ENCODE measurements at places on chromosomes 3 and 15. TPM values are rescaled to one million over a fixed set of nuclear protein-coding genes. Genes with fewer than 3 reads are reported as not detected.
A peak's percentile ranks its signal among the peaks of the same experiment; 100 is the strongest.

DNA sequence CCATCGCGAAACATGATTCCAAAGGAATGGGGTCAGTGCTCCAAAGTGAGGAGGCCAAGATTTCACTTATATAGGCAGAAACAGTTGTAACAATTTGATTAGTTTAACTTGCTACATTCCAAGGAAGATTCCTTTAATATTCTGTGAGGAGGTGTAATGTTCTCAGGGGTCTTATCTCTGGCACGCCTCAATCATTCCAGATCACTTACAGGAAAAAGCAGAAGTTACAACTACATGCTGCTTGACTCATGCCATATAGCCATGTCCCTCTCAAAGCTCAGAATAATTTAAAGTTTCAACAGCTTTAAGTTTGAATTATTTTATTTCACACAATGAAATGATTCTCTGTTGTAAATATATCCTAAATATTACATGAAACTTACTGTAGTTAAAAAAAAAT is 3.5 kb upstream of the FYTTD1 start:
- DNase-seq, result no peak

Gene ATP11B
- total RNA-seq, result 65.0 TPM

GRCh38 chr15:79978260-79978654 is 7.3 kb upstream of the BCL2A1 start:
- DNase-seq, result no peak

Gene NECTIN3
- total RNA-seq, result 21.2 TPM

DNA sequence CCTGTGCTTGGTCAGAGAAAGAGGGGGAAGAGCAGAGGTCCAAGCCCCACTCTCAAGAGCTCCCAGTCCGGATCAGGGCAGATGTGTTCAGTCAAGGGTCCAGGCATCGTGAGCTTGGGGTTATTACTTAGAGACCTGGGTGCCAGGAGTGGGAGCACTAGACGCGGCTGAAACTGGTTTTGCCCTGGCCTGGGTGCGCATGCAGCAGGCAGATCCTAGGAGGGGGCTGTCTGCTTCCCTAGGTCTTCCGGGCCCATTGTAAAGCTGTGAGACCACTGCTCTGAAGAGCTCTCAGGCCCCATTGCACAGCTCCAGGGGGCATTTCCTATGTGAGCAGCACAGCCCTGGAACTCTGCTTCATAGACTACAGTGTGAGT is 204.9 kb upstream of the LINGO1 start:
- peak; percentile 28 for DNase-seq

GRCh38 chr3:134017490-134017889 is 12.2 kb downstream of the SLCO2A1 start:
- DNase-seq, result no peak

DNA sequence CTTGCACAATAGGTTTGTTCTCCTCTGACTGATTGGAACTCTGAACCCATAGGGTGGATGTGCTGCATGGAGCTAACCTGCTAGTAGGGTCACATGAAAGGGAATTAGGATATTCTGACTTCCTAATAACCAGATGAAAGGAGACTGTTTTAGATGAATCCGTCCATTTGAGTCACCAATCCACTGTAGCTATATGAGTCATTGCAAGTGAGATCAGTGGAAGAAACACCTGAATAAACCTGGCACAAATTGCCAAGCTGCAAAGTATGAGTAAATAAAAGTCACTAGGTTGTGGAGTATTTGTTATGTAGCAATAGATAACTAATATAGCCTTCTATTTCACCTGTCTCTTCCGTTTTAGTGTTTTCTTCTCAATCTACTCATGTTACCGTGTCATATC is 584.4 kb downstream of the PDCD6IP start:
- no peak for DNase-seq

DNA sequence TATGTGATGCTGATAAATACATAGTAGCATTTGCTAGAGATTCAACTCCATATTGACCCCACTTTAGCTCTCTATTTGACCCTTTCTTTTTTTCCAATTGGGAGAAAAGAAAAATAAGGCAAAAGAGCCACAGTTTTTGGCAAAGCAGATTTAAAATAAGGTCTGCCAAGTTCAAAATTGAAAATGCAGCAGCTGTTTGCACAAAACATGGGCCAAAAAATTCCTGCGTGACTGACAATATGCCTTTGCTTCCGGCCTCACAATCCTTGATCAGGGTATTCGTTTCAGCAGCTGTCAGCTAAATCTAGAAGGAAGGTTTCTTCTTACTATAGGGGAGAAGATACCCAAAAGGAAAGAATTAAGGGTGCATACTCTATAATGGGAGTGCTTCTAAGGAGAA is 563.5 kb upstream of the CCDC54 start:
- no peak for DNase-seq

DNA sequence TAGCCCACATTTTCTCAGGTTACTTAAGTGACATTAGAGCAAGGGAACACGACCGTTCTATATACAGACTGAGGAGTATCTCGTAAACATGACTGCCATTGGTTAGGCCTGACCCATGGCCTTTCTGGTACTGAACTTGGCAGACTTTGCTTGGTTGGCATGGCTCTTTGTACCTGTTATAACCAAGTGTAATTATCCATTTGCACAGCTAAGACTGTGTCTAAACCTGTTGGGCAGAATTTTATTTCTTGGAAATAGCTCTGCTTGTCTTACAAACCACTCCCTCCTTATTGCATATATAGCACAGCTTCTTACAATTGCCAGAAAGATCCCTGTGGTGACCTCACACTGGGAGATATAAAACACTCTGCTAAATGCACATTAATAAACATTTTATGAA is 106.9 kb downstream of the P2RY1 start:
- DNase-seq, result no peak

- no peak for DNase-seq
These were observed 3.8 kb downstream of the INKA1 start for GRCh38 chr3:49806850-49807249.

DNA sequence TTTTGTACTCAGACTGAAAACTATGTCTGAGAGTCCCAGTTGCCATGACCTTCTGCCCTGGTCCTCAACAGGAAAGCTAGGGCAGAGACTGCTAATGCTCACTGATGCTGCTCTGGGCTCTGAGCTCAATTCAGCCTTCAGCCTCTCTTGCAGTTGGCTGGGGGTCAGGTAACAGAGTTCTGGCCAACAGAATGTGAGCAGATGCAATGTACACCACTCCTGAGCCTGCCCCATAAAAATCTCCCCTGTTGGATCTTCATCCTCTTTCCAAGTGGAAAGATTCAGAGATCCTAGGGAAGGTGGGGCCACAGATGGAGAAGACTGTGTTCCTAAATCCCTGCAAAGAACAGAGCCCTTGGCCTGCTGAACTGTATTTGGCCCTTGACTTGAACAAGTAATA is 87.8 kb downstream of the PDZRN3 start:
- peak; percentile 40 for DNase-seq

Gene RHOV
- 3.0 TPM for total RNA-seq

Gene RETNLB
- not detected for total RNA-seq

Gene ATP2C1
- 102 TPM for total RNA-seq

- peak; percentile 72 for DNase-seq
These were observed at the start of the genes ATXN7 and THOC7 for GRCh38 chr3:63863150-63864007. Gene ATXN7 (plus strand): TSS chr3:63863867. CDS start chr3:63912599, 48,732 bp downstream. Gene THOC7 (minus strand): TSS chr3:63863805. CDS start chr3:63863790, 15 bp downstream.

Gene ZCWPW2
- total RNA-seq, result 2.0 TPM

- DNase-seq, result no peak
These were observed 103.1 kb downstream of the LRRK1 start for GRCh38 chr15:101022306-101022705.

Gene GOLGA6B
- total RNA-seq, result not detected

Gene NR2E3
- total RNA-seq, result 0.19 TPM

Gene IL17RD
- 18.9 TPM for total RNA-seq

- DNase-seq, result no peak
These were observed 23.6 kb upstream of the CADPS start for GRCh38 chr3:62898530-62899496.

DNA sequence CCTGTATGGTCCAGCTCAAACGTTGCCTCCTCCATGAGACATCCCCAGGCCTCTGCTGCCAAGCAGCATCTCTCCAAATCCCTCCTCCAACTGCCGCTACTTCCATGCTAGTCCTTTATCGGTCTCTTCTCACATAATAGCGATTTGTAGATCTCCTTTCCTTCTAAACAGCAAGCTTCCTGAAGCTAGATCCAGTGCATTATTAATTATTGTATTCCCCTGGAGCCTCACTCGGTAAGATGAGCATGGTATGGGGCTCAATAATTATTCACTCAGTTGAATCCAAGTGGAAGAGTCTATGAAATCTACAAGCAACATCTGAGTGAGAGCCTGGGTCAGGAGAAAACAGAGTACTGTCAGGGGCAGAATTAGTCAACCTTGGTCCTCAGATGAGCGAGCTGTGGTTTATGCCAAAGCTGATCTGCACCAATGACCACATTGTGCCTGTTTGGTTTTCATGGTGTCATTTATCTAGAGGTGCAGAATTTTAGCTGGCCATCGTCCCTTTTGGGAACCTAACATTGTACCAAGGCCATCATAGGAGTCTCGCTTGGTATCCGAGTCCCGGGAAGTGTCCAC is 93.8 kb upstream of the UBE2E1 start:
- no peak for DNase-seq

DNA sequence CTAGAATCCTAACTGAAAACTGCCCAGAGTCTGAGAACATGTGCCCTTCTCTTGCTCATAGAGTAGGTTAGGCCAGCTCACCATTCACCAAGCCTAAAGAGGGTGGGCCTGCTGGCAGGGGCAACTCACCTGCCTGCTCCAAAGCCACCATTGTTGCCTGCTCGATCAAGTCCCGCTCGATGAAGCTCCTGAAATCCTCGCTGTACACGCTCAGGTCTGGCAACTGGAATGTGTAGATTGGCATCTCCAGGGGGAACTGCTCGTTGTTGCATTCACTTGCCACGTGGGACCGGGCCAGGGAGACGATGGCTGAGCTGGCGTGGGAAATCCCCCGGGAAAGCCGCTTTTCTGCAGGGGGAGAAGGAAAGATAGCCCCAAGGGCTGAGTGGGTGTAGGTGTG is 232.2 kb downstream of the KLF13 start:
- DNase-seq, result no peak

- DNase-seq, result peak; percentile 31
These were observed 26.3 kb downstream of the CHST2 start for GRCh38 chr3:143145906-143146305.

DNA sequence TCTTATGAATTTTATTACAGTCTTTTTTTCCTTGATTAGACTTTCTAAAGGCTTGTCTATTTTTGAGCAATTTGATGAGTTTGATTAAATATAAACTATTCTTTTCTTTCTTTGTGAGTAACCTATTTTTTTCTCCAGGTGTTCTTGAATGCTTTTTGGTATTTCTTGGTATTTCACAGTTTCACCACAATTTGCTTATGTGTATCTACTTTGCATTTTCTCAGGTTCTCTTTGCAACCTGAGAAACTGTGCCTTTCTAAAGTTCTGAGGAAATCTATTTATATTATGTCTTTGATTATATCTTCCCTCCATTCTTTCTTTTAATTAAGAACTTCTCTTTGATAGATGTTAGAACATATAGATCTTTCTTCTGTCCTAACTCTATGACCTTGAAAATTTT is 117.1 kb upstream of the MLF1 start:
- DNase-seq, result no peak

DNA sequence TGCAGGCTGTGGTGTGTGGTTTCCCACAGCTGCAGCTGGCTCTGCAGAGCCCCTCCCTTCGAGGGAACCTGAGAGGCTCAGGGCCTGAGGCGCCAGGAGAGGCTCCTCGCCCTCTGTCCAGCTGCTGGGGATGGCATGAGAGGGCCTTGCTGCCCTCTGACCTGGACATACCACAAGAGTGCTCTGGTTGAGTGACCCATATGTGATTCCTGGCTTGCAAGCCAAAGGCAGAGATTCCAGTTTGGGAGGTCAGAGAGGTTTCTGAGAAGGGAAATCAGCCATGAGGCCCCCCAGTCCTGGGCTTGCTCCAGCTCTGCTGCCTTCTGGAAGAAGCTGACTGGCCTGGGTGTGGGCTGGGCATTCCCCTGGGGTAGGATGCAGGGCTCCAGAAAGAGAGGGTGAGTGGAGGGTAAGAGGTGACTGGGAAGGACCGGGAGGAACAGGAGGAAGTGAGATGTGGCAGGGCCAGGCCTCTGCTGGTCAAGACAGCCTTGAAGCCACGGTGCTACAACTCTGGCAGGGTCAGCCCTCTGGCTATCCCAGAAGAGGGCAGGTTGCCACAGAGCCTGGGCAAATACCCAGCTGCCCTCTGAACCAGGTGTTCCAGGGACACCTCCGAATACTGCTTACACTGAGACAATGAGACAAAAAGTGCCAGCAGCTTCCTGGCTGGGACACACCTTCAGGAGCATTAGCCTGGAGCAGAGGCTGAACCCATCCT is 16.0 kb upstream of the SRP14 start:
- DNase-seq, result peak; percentile 72

Gene ILDR1
- 17.7 TPM for total RNA-seq

DNA sequence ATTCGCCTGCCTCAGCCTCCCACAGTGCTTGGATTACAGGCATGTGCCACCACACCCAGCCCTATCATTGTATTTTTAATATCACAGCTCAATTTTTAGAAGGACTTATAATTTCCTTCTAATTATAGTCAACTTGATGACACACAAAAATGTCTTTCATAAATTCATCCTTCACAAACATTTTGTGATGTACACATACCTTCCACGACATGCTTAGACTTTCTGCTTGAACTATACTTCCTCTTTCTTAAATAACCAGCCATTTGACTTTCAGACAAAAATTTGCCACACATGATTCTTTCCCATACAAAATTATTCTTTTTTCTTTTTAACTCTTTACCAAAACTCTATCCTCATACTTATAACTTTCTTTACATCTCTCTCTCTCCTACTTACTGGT is 48.4 kb upstream of the CCK start:
- no peak for DNase-seq

Gene IL16
- total RNA-seq, result 19.9 TPM

GRCh38 chr3:25472153-25472552 is 44.1 kb downstream of the RARB start:
- no peak for DNase-seq

Gene FOXB1
- total RNA-seq, result not detected

Gene C3orf52
- 5.2 TPM for total RNA-seq

GRCh38 chr15:57667171-57667849 is 39.2 kb upstream of the POLR2M start:
- DNase-seq, result peak; percentile 92

GRCh38 chr3:113557374-113557773 is 25.0 kb downstream of the SIDT1 start:
- no peak for DNase-seq

DNA sequence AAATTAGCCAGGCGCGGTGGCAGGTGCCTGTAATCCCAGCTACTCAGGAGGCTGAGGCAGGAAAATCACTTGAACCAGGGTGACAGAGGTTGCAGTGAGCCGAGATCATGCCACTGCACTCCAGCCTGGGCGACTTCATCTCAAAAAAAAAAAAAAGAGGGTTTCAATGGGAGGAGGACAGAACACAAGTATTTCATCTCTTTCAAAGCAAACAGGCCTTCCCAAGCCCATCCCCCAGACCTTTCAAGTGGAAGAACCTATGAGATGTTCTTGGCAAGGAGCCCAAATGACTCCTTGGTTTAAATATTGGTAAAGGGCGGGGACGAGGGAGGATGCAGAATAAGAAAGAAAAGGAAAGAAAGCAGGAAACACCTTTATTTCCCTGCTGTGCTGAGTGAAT is 62.2 kb upstream of the MCF2L2 start:
- DNase-seq, result no peak

- DNase-seq, result peak; percentile 26
These were observed 25.5 kb upstream of the HACD2 start for GRCh38 chr3:123610331-123610730.

Data from kidney (tissue), 22 donors.